ENCODE measurements at places on chromosomes 13 and 19.
A peak's percentile ranks its signal among the peaks of the same experiment; 100 is the strongest.

GRCh38 chr13:73223372-73223781, 164.6 kb downstream of the KLF5 start:
- no peak for DNase-seq

DNA sequence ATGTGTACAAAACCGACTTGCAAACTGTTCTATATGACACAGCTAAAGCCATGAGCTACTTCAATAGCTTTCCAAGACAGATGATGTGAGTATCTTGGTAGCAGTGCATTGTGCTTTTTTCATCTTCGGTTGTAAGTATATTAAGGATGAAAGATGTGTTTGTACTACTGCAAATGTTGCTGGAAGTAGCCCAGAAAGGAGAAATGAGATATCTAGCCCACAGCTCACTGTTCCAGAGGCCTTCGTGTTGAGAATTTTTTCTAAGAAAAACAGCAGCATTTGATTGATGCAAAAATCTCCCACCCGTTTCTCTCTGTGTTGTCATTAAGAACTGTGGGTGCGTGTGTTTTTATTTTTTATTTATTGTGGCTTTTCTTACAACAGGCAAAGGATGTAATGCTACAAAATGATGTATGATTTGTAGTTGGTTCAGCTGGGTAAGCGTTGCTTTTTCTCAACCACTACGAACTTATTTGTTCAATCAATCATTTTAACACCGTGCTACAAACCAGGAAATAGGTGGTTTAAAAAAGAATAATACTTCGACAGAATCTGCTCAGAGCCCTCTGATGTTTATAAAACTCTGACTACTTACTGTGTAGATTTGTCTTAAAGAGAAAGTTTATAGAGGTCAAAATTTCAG, 41.6 kb upstream of the RFC3 start:
- no peak for DNase-seq

GRCh38 chr13:98324105-98324504, 147.0 kb upstream of the RNF113B start:
- no peak for DNase-seq

- no peak for DNase-seq
Measured at GRCh38 chr13:99689955-99690354, 188.7 kb downstream of the TM9SF2 start.

DNA sequence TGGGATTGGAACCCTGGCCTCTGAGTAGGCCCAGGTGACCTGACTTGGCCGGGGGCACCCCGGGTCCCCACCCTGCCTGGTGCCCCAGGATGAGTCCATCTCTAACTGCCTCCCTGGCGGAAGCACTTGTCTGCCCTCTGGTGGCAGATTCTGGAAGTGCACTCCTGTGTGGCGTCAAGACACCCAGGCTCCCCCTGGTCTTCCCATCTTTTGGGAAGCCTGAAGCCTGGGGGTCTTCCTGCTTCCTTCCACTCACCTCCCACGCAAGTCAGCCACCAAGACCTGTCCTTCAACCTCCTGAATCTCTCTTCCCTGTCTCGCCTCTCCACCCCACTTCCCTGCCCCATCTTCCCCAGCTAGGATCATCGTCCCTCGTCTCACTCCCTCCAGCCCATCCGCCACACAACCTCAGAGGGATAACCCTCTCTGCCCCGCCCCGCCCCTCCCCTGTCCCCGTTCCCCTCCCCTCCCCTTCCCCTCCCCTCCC, 7.4 kb downstream of the RABAC1 start:
- DNase-seq: peak; percentile 92

DNA sequence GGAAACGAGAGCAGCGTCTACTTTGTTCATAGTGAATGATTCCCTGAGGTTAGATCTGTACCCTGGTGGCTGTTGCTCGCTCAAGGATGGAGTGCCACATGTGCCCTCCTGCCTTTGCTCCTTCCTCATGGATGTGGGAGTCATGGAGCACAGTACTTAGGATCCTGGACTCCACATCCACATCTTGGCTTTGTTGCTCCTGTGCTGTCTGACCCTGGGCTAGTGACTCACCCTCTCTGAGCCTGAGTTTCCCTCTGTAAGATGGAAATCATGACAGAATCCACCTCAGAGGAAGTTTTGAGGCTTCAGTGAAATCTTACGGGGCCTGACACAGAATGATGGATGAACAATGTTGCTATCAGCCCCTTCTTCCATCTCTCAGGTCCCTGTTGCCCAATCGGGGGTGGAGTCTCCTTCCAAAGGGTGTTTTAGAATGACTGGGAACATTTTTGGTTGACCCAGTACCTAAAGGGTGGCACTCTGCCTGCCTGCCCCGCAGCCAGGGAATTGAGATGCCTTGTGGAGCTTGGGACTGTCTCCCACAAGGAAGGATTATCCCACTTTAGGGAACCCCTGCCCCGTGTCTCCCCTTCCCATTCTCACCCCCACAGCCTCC, 9.8 kb upstream of the TIMM50 start:
- no peak for DNase-seq

DNA sequence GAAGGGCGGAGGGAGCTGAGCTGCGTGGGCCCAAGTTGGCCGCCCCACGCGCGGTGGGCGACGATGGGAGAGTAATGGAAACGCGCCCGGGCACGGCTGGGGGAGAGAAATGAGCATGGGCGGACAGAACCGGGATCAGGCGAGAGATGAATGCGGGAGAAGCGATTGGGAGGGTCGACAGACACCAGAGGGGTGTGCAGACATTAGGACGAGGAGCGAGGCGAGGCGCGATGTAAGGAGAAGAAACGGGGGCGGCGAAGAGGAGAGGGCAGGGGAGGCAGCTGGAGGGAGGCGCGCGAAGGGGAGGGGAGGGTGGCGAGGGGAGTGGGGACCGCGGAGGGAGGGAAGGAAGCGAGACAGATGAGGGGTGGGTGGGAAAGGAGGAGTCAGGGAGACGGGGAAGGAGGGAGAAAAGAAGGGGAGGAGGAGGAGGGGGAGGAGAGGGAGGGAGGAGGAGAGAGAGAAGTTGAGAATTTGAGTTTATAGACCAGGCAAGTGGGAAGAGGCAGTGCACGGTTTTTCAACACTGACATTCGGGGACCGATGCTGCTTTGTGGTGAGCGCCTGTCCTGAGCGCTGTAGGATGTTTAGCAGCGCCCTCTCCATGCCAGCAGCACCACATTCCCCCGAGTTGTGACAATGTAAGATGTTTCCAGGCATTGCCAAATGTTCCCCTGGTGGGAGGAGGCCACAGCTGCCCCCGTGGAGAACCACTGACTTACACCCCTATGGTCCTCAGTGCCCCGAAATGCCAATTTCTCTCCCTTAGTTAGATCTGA, at the start of gene SHISA7:
Gene SHISA7 (minus strand): TSS at position 256 of the 779 bp plus-strand sequence. CDS start 437 bp downstream, outside the sequence.
- DNase-seq: no peak

DNA sequence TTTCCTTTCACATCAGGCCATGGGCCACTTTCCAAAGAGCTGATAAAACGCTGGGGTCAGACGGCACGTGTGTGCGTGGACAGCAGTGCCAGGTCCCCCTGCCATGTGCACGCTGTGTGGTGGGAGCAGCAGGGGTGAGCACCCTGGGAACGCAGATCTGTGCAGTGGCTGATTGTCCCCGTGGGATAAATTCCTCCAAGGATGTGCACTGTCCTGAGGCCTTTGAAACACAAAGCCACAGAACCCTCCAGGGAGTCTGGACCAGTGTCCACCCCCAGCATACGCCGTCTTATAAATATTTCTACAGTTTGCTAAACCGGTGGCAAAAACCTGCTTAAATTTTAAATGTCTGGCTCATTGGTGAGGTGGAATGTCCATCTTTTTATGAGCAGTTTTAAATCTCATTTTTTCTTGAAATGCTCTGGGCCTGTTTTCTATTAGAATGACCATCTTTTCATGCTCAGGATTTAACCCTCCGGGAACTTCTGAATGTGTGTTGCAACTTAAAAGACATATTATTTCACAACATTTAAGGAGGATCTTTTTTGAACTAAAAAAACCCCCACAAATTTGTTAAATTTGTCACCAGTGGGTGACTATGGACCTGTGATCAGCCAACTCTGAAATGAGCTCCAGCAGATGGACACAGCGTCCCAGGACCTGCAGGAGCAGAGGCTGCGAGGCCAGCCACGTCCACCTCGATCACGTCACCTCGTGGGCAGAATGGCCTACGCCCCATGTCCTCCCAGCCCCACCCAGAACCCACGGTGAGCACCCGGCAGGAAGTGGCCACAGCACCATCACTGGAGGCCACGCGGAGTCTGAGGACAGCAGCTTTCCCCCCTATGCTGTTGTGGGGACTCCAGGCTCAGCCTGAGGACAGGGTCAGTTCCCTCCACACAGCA, 68.6 kb downstream of the RASA3 start:
- DNase-seq: peak; percentile 28

DNA sequence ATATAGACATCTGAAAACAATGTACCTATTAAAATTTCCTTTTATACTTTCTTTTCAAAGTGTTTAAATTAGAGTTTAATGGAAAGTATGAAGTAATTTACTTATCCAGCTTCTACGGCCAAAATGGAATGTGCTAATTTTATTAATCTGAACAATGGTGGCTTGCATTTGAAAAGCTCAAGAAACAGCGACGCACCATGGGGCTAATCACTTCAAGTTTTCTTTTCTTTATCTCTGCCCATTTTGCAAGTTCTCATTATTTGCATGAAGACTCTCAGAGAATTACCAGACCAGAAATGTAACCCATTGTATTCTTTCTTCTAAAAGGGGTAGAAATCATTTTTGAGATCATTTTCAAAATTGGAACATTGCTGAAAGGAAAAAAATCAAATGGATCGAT, 204.0 kb upstream of the STARD13 start:
- no peak for DNase-seq

- no peak for DNase-seq
Measured at GRCh38 chr13:111372651-111373425, 52.4 kb downstream of the TEX29 start.

- peak; percentile 48 for DNase-seq
Measured at GRCh38 chr19:2327773-2328400, 499 bp downstream of the LSM7 start.

- DNase-seq: no peak
Measured at GRCh38 chr13:30569901-30570576, 47.7 kb upstream of the USPL1 start.

- DNase-seq: no peak
Measured at GRCh38 chr13:109955598-109955997, 169.2 kb upstream of the IRS2 start.

- peak; percentile 51 for DNase-seq
Measured at GRCh38 chr19:19591133-19591825, 27.2 kb downstream of the PBX4 start.

DNA sequence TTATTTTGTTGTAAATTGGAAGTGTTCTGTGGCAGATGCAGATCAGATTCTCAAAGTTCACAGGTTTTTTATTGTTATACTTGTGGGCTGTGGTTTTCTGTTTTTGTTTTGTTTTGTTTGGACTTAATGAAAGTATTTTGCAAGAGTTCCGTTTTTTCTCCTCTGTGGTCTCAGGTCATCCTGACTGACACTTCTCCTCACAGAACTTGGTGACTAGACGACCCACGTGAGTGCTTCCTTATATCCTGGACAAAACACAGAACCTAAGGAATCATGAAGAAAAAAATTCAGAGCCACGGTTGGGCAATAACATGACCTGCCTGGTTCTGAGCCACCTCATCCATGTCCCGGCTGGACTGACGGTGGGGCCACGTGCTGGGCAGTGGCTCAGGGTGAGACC, 2.5 kb upstream of the RFPL4AL1 start:
- no peak for DNase-seq

GRCh38 chr13:33279414-33280278, 5.9 kb downstream of the STARD13 start:
- DNase-seq: no peak

DNA sequence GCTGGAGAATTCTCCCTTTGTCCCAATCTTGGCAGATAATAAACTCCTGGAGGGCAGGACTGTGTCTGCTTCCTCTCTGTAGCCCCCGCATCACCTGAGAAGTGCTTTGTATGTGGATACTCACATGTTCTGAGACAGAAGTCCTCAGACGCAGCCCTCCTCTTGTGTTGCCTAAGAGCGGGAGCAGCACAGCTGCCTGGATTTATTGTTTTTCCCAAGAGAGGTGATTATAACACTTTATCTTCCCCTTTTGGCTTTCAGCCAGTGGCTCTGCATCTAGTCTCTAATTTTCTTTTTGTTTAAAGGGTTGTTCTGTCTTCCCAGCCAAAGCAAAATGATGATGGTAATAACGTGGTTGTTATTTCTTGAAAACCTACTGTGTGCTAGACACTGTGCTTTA, 36.1 kb downstream of the OLFM4 start:
- DNase-seq: no peak

- no peak for DNase-seq
Measured at GRCh38 chr19:40344422-40344821, 3.8 kb downstream of the C19orf47 start.

- DNase-seq: no peak
Measured at GRCh38 chr13:113767366-113767765, 8.3 kb downstream of the TMEM255B start.

DNA sequence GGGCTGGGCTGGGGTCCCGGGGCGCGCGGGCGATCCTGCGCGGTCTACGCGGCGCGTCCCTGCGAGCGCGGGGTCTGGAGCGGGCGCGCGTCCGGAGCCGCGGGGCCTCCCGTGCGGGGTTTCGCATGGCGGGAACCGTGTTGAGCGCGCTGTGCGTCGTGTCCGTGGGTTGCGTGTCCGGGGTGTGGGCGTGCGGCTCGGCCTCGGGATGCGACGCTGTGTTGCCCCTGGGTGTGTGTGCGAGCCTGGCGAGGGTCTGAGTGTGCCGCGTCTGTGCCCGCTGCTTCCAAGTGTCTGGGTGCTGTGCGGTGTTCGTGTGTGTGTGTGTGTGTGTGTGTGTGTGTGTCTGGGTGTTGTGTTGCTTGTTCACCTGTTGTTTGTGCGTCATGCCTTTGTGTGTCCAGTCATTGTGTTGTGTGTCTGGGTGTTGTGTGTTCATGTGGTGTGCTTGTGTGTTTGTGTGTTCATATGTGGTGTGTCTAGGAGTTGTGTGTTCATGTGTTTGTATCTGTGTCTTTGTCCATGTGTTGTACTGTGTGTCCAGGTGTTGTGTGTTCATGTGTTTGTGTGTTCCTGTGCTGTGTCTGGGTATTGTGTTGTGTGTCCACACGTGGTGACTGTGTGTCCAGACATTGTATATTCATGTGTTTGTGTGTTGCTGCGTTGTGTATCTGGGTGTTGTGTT, 552 bp downstream of the PLK5 start:
- no peak for DNase-seq

DNA sequence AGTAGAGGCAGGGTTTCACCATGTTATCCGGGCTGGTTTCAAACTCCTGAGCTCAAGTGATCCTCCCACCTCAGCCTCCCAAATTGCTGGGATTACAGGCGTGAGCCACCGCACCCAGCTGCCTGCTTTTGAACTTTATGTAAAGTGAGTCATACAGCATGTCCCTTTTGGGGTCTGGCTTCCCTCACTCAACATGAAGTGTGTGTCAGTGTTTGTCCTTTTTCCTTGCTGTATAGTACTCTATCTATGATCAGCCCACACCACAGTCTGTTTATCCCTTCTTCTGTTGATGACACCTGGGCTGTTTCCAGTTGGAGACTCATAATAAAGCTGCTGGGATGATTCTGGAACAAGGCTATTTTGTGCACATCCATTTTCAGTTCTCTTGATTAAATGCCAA, 2.1 kb downstream of the SPIB start:
- no peak for DNase-seq

- DNase-seq: no peak
Measured at GRCh38 chr19:51359294-51359693, 6.9 kb downstream of the ETFB start.

- no peak for DNase-seq
Measured at GRCh38 chr13:97226013-97226412, 3.9 kb downstream of the MBNL2 start.

- DNase-seq: no peak
Measured at GRCh38 chr13:39362652-39363381, 240.2 kb downstream of the LHFPL6 start.

GRCh38 chr13:99227909-99228688, 27.4 kb downstream of the UBAC2 start:
- DNase-seq: no peak

Data from stimulated activated CD4-positive, alpha-beta T cell treated with anti-CD3 and anti-CD28 coated beads, Interleukin-12 subunit alpha, Interleukin-12 subunit beta, amount 100 ng/mL, for 24 hours (primary cell).